ENCODE measurements at places on chromosomes 4 and X.

DNA sequence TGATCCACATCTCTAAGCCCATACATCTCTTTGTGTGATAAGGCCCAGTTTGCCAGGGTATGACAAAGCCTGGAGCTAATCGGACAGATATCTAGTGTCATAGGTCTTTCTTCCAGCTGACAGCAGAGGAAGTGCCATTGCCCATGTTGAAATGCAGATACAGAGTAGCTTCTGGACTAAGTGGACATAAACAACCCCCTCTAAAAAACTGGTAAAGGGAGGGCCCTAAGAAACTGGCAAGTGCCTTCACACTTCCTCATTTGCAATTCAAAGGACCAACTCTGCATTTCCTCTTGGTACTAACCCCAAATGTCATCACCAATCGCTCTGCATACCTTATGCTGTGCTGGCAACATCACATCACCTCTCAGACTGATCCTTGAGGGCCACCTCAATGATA lies 20.8 kb downstream of the ARHGEF6 start:
- no peak for DNase-seq

- DNase-seq: peak; percentile 41
Measured at GRCh38 chrX:22135994-22136684, 104.0 kb downstream of the PHEX start.

- DNase-seq: no peak
Measured at GRCh38 chrX:94288325-94288724, 614.3 kb downstream of the FAM133A start.

- DNase-seq: no peak
Measured at GRCh38 chr4:17284323-17285175, 227.3 kb downstream of the QDPR start.

DNA sequence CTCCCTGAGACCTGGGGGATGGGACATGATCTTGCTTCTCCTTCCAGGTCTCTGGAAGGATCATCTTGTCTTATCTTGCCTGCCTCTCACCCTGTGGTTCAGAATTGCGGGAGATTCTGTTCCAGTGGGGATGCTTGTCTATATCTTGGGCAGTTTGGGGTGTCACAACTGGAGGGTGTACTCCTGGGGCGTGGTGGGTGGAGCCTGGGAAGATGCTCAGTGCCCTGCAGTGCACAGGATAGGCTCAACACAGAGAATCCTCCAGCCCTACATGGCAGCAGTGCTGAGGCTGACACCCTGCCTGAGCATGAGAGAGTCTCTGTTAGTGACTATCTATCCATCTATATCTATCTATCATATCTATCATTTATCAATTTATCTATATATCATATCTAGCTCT lies 7.7 kb downstream of the P2RY8 start:
- no peak for DNase-seq

- no peak for DNase-seq
Measured at GRCh38 chr4:168555437-168555836, 58.6 kb downstream of the PALLD start.

DNA sequence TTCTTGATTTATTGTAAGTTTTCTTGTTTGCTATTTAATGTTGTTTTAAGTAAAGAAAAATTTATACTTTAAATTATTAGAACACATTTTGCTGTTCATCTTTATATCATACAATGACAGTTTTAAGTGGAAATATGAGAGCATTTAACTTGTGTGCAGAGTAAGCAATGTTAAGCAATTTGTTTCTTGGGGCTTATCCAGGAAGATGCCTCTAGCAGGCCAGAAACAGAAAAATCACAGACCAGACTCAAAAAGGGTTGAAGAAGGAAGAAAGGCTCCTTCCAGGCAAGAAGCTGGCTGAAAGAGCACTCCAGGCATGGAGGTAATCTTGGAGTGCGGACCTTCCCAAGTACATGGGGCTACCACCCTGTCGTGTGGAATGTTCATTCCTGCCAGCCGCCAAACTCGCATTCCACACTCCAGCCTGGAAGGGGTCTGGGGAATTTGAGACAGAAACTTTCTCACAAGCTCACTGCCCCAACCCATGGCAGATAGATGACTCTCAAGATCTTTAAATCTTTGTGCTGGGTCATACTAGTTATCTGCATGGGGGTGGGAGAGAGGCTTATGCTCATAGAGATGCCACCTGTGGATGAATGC lies 1521.3 kb upstream of the AGA start:
- no peak for DNase-seq

DNA sequence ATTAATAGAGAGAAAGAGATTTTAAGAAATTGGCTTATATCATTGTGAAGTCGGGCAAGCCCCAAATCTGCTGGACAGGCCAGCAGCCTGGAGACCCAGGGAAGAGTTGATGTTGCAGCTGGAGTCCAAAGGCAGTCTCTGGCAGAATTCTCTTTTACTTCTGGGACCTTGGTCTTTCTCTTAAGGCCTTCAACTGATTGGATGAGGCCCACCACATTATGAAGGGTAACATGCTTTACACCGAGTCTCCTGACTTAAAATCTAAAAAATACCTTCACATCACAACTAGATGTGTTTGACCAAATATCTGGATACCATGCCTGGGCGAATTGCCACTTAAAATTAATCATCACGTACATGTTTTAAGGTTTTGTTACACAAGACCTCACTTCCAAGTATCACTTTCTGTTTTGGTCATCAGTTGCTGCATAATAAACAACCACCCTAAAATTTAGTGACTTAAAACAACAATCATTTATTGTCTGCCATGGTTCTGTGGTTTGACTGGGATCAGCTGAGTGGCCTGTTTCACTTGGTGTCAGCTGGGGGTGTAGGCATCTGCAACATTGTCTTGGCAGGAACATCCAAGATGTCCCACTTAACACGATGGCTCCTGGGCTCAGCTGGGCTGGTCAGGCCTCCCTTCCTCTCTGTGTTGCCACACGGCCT lies 3.4 kb downstream of the CD38 start:
- DNase-seq: no peak

DNA sequence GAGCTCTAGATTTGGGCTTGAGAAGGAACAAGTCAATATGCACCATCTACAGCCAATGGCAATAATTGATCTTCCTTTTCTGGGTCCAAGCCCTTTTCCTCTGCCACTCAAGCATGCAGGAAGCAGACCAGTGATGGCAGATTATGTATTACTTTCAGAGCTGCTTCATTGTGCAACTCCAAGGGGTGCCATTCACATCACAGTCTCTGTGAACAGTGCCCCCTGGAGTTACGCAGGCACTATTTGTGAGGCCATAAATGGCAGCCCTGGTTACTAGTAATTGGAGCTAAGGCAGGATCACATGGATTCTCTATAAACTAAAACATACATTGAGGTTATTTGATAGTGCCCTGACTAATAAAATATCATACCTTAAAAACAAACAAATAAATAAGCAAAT lies 313.4 kb upstream of the SLC7A11 start:
- no peak for DNase-seq

DNA sequence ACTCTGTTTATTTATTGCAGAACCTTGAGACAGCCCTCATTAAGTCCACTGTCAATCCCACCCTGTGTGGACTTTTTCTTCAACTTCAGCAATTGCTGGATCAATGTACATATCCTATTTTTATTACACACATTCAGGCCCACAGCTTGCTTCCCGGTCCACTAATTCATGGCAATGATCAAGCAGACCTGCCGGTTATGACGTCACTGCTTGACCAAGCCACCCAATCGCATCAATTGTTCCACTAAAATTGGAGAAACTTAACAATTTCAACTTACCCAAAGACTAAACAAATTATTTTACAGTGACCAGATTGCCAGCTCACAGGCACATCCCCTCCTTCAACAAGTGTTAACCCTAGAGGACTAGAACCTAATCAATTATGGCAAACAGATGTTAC lies 240.4 kb upstream of the MAGEB18 start:
- no peak for DNase-seq

DNA sequence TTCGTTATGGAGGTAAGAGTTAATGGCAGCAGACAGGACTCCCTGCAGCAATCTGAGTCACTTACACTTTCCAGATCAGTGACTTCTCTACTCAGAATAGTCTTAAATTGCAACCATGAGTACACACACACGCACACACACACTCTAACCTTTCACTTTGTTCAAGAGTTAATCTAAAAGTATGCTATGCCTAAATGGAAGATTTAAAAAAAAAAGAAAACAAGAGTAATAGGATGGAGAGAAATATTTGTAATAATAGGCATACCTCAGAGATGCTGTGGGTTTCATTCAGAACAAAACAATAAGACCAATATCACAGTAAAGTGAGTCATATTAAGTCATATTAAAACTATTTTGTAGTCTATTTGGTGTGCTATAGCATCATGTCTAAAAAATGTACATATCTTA lies 969.1 kb upstream of the PCDH10 start:
- no peak for DNase-seq

- DNase-seq: no peak
Measured at GRCh38 chr4:48669086-48669485, 111.0 kb downstream of the FRYL start.

DNA sequence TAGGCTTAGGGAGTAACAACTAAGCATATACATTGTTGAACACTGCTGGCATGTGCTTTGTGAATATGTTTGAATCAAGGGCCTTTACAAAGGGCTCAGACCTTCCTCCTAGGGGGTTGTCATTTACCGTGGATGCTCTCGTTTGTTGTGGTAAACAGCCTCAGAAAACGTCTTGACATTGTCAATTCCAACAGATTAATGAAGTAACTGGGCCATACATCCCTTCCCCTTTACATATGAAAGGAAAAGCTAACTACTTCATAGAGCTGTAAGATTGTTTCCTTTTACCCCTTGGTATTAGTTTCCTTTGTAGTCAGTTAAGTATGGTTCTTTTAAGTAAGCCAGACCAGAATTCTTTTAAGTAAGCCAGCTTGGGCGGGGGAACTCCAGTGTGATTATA lies 42.9 kb downstream of the FAT4 start:
- DNase-seq: no peak

DNA sequence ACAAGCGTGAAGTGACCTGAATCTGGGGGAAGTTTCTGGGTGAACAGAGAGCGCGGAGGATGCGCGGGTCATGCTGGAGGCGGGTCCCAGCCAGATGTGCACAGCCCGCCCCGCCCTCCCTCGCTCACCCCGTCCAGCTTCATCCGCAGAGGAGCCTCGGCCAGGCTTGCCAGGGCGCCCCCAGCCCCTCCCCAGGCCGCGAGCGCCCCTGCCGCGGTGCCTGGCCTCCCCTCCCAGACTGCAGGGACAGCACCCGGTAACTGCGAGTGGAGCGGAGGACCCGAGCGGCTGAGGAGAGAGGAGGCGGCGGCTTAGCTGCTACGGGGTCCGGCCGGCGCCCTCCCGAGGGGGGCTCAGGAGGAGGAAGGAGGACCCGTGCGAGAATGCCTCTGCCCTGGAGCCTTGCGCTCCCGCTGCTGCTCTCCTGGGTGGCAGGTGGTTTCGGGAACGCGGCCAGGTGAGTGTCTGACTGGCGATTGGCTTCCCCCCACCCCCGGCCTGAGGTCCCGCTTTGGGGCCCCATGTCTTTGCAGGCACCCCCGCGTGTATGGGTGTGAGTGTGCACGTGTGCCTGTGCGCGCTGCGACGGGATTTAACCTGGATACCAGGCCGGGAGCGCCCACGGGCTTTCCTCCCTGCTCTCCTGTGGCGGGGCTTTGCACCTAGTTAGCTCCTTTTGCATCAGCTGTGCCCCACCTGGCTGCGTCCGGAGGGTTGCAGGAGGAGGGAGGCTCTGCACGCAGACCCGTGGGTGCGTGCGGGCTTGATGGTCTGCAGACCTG lies at the start of gene EGFL6:
TSS of gene EGFL6 (plus strand) at position 123 of the 782 bp plus-strand sequence. CDS start at position 384, 261 bp downstream.
- no peak for DNase-seq

GRCh38 chrX:131987252-131987651 lies 35.9 kb upstream of the STK26 start:
- peak; percentile 66 for DNase-seq

DNA sequence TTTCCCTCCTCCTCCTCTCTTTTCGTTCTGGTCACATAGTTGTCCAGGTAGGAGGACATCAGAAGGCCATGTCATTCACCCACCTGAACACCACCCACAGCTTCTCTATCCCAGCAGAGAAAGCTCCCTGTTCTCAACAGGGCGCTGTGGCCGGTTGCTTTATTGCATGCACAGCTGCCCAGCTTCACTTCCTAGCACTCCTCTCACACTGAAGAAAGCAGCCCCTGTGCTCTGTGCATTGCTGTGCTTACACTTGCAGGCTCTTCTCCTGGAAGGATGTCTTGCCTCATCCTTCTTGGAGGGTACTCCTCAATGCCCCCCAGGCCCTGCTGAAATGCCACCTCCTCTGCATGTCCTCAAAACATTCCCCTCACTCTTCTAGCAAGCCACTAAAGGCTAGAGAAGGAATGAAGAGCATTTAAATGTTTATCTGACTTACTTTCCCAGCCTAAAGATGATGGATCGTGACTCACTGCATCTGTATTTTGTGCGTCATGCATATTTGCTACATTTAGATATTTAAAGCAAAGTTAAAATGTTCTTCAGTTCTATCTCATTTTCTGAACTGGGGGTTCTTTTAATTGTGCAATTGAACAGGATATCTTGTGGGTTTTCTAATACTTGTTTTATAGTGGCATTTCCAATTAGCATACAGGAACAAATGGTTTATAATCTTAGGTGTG lies 186.4 kb upstream of the PUDP start:
- DNase-seq: no peak

DNA sequence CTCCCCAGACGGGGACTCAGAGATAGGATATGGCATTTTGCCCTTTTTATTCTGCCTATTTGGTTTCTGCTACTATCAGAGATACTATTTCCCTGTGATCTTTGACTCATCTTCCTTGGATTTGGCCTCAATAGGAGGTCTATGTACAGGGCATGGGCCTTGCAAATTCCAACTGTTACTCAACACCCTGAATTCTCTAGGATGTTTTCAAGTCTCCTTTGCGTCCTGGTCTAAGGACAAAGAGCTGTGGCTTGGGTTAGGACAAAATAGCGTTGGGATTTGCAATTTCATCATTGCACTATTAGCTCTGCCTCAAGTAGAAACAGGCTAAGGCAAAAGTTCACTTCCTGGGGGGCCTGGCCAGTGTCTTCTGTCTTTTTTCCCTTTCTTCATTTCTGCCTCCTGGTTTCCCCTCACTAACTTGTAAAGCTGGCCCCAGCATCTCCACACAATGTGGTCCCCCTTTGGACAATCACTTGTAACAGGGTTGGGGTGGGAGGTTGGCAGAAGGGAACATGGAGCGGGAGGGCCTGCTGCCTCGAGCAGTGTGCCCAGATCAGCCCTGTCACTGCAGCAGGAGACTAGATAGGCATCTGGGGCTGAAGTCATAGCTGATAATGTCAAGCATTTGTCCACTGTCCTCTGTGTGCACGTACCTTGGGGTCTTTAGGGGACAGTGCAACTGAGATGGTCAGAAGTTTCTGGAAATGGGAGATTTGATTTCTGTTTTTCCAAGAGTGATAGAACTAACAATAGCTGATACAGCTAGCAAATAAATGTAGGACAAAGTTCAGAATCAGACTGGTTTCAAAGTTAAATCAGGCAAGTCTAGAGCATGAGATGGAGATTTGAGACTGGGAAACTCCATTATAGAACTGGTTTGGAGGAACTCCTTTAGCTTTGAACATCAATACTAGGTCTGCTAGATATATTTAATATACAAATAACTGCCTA lies 25.8 kb upstream of the STBD1 start:
- DNase-seq: no peak

- DNase-seq: no peak
Measured at GRCh38 chrX:136021903-136022302, 36.7 kb downstream of the SLC9A6 start.
